Heart right ventricle (tissue), 16 donors: ENCODE measurements at places on chromosomes 6 and 20. TPM values are rescaled to one million over a fixed set of nuclear protein-coding genes. Genes with fewer than 3 reads are reported as not detected.

DNA sequence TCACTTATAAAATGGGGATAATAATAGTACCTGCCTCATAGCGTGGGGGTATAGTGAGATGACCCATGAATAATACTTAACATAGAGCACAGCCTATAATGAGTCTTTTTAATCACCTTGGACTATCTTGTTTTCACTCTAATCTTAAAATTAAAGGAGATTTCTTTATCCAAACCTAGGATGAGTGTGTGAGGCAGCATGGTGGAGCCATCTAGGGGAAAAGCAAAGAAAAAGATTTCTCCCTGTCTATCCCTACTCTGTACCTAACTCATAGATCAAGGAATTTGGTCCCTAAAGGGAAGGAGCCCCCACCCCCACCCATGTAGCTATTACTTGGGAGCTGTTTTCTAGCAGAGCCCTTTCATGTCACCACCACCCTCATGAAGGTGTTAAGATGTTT is 45.2 kb upstream of the PAK5 start:
- DNase-seq = no peak
- no peaks in the 10 kb centered on the region for H3K4me1 ChIP-seq
- H3K27ac ChIP-seq = no peak overlapping the region
- H3K27me3 ChIP-seq = no peaks in the 10 kb centered on the region

DNA sequence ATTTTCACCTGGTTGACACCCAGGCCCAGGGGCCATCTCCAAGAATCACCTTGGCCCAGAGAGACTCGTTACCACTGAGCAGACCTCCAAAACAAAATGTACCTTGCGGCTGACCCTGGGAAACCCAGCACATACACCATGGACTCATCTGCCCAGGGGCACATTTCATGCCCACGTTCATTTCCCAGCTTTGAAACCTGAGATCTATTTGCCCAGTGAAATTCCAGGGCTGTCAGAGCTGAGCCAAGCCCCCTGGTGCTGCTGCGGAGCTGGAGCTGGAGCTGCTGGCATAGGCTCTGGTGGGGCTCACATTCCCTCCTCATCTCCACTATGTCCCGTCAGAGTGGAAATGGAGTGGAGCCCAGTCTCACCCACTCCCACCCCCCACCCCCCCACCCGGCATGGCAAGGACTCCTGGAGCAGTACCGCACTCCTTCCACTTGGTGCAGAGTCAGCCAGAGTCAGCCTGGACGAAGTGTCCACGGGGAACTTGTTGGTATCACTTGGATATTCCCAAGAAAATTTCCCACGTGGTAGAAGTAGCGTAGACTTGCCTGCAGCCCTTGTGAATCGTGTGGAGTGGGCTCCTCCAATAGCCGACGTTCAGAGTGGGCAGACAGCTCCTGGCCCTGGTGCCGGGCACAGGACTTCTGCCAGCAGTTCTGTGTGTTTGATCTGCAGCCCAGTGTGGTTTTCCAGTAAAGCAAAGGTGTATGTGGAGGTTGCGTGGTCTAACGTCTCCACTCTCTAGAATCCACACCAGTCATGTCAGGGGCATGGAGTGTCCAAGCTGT is 18.1 kb upstream of the OSER1 start:
- DNase-seq = no peak
- no peak overlapping the region for H3K4me3 ChIP-seq
- H3K4me1 ChIP-seq = no peaks in the 10 kb centered on the region
- H3K27me3 ChIP-seq = no peaks in the 10 kb centered on the region

DNA sequence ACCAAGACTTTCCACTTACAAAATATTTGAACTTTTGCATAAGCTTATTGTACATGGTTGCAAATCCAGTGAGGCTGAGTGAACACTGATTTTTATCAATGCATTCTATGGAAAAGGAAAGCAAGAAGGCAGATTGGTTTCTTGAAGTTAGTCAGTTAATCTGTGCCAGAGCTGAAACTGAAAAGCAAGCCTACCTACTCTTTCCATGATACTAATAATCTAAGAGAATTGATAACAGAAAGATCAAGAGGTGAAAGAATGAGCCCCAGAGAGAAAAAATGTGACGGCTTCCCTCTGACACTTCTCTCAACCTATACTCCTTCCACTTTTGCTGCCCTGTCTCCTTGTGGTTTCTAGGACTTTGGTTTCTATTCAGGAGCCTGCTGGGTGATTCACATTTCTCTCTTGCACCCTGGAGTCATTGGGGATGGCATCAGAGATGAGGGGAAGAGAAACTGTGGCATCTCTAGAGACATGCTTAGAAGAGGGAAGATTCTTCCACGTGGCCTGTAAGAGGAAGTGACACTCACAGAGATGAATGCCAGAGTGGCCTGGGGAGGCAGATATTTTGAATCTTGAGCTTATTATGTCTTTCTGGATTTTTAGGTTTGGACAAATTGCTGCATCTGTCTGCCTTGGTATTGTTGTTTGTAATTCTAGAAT is 158.6 kb upstream of the RIMS1 start:
- no peaks in the 10 kb centered on the region for H3K36me3 ChIP-seq
- H3K4me1 ChIP-seq = no peaks in the 10 kb centered on the region
- no peak overlapping the region for H3K27ac ChIP-seq
- H3K27me3 ChIP-seq = no peaks in the 10 kb centered on the region
- H3K4me3 ChIP-seq = no peak overlapping the region
- no peak for DNase-seq

GRCh38 chr6:38346291-38347079 is 293.2 kb downstream of the BTBD9 start:
- DNase-seq = no peak
- no peak overlapping the region for H3K4me3 ChIP-seq
- no peaks in the 10 kb centered on the region for H3K27me3 ChIP-seq
- peaks cover 11% of the 10 kb centered on the region for H3K4me1 ChIP-seq
- H3K36me3 ChIP-seq = no peaks in the 10 kb centered on the region

- no peak overlapping the region for H3K27ac ChIP-seq
- no peak overlapping the region for H3K4me3 ChIP-seq
- H3K27me3 ChIP-seq = no peaks in the 10 kb centered on the region
- peaks cover 8% of the 10 kb centered on the region for H3K4me1 ChIP-seq
- peaks cover 67% of the 10 kb centered on the region for H3K36me3 ChIP-seq
These were observed 17.2 kb upstream of the TBC1D20 start for GRCh38 chr20:479487-479886.

- H3K4me3 ChIP-seq = no peak overlapping the region
- H3K27me3 ChIP-seq = no peaks in the 10 kb centered on the region
- H3K36me3 ChIP-seq = no peaks in the 10 kb centered on the region
- DNase-seq = peak; percentile 39
These were observed 151.0 kb upstream of the HEY2 start for GRCh38 chr6:125598422-125598821.

GRCh38 chr6:165244524-165245247 is 64.7 kb downstream of the C6orf118 start:
- H3K4me3 ChIP-seq = no peak overlapping the region
- DNase-seq = no peak
- no peaks in the 10 kb centered on the region for H3K4me1 ChIP-seq
- no peaks in the 10 kb centered on the region for H3K27me3 ChIP-seq

GRCh38 chr6:44135173-44135758 is 7.9 kb downstream of the TMEM63B start:
- no peaks in the 10 kb centered on the region for H3K27me3 ChIP-seq
- no peak for DNase-seq
- peaks cover 58% of the 10 kb centered on the region for H3K36me3 ChIP-seq
- H3K4me1 ChIP-seq = peaks cover 11% of the 10 kb centered on the region

DNA sequence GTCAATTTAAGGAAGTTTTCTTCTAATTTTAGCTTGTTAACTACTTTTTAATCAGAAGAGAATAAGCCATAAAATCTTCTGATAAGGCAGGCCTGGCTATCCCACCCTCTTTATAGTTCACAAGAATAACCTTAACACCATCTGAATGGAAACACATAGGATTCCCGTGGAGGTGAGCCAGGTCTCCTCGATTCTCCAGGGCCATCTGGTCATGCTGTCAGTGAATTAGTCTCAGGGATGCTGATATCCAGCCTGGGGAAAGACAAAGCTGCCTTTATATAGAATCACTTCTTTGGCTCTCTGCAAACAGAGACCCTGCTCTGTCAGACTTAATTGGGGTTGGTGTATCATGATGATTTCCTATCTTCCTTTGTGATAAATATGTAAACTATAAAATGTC is 30.1 kb upstream of the TAGAP start:
- no peak overlapping the region for H3K4me3 ChIP-seq
- no peak for DNase-seq
- no peaks in the 10 kb centered on the region for H3K4me1 ChIP-seq
- H3K27ac ChIP-seq = no peak overlapping the region
- peaks cover 56% of the 10 kb centered on the region for H3K27me3 ChIP-seq

DNA sequence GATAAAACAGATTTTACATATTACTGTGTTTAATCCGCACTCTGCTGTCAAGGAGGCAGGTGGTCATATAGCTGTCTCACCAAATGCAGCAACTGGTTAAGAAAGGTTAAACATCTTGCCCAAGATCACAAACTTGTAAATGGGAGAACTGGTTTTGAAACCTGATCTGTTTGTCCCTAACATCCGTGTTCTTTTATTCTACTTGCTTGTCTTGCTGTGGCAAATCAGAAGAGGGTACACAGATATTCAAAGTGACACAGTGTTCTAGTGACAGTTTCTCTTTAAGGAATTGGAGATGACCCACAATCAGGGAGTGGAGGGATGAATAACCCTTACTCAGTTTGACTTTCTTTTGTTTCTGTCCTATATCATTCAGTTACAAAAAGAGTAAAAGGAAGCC is 83.0 kb upstream of the SGK1 start:
- H3K36me3 ChIP-seq = no peaks in the 10 kb centered on the region
- H3K27me3 ChIP-seq = no peaks in the 10 kb centered on the region
- no peaks in the 10 kb centered on the region for H3K4me1 ChIP-seq
- H3K27ac ChIP-seq = no peak overlapping the region

DNA sequence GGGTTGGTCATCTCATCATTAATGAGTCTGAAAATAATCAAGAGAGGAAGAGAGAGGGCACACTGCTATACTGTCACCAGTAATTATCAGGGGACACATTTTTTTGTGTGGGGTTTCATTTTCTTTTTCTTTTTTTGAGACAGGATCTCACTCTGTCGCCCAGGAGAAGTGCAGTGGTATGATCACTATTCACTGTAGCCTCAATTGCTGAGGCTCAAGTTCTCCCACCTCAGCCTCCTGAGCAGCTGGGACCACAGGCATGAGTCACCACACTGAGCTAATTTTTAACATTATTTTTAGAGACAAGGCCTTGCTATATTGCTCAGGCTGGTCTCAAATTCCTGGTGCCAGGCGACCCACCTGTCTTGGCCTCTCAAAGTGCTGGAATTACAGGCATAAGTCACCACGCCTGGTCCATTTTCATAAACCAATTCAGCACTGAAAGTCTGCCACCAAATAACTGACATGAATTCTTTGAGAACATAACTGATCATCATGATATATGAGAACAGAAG is 43.3 kb downstream of the EPHA7 start:
- no peaks in the 10 kb centered on the region for H3K4me1 ChIP-seq
- no peak overlapping the region for H3K27ac ChIP-seq
- no peak overlapping the region for H3K4me3 ChIP-seq
- DNase-seq = no peak
- no peaks in the 10 kb centered on the region for H3K27me3 ChIP-seq

GRCh38 chr20:1537731-1538058 is 19.8 kb downstream of the SIRPD start:
- DNase-seq = peak; percentile 23
- no peaks in the 10 kb centered on the region for H3K4me1 ChIP-seq
- H3K4me3 ChIP-seq = no peak overlapping the region

DNA sequence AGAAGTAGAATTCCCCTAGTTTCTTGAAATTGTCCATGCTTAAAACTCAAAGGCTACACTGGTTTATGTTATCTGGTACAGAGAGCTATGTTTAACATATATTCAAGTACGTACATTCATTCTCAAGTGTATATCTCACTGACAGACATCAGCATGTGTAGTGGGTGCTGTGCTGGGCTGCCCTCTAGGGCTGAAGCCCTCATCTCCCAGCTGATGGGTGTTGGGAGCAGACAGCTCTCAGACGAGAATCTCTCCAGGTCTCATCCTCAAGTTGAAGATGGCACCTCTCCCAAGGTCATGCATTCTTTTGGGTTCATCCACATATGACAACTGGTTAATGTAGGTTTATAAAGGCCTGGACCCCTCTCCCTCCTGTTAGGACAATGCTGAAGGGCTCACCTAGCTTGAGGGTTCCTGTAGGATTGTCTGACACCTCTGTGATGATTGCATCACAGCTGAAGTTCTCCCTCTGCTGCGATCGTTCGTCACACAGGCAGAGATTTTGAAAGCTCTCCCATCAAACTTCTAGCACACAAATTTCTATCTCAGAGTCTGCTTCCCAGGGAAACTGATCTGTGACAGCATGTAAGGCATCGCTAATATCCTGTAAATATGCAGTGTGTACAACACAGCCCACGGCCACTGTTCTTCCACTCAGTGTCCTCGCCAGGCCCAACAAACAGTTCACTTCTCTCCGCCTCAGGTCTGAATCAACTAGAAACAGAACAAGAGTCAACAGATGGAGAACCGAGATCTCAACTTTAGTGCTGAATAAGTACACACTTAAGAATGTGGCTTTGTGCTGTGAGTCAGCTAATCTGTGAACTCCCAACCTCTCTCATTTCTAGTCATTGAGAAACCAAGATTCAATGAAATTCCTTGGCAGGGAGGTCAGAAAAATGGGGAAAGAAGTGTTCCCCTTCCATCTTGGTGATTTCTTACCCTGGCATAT is 43.2 kb downstream of the PREP start:
- no peak overlapping the region for H3K27ac ChIP-seq
- H3K4me3 ChIP-seq = no peak overlapping the region
- H3K4me1 ChIP-seq = peaks cover 20% of the 10 kb centered on the region
- DNase-seq = no peak

GRCh38 chr6:54074578-54075195 is 36.6 kb upstream of the MLIP start:
- DNase-seq = peak; percentile 28
- no peaks in the 10 kb centered on the region for H3K36me3 ChIP-seq
- H3K4me1 ChIP-seq = peaks cover 60% of the 10 kb centered on the region
- H3K4me3 ChIP-seq = no peak overlapping the region
- H3K27me3 ChIP-seq = no peaks in the 10 kb centered on the region

DNA sequence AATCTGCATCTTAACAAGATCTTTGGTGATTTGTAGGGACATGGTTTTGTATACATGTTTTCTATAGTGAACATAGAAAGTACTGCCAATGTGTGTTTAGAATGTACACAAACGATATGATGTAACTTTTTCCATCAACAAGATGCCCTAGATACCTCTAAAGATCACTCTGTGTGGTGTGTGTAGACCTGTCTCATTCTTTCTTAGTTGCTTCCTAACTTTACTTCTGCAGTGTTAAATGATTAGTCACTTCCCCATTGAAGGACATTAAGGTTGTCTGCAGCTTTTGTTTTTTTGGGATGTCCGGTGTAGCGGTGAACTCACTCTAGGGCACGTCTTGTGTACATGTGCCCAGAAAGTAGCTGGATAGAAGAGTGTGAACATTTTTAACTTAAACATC is 35.9 kb downstream of the CDYL start:
- H3K4me1 ChIP-seq = peaks cover 36% of the 10 kb centered on the region
- no peaks in the 10 kb centered on the region for H3K27me3 ChIP-seq
- DNase-seq = no peak
- no peak overlapping the region for H3K27ac ChIP-seq
- H3K36me3 ChIP-seq = no peaks in the 10 kb centered on the region
- H3K4me3 ChIP-seq = no peak overlapping the region

- no peaks in the 10 kb centered on the region for H3K27me3 ChIP-seq
- peaks cover 47% of the 10 kb centered on the region for H3K4me1 ChIP-seq
- no peaks in the 10 kb centered on the region for H3K36me3 ChIP-seq
- H3K27ac ChIP-seq = peak overlapping the region; percentile 97
These were observed 65.7 kb downstream of the MRPL14 start for GRCh38 chr6:44061375-44062104.

OR2H2 gene
- total RNA-seq = not detected

MYLIP gene
- total RNA-seq = 11.7 TPM

TRIM15 gene
- not detected for total RNA-seq

TFAP2C gene
- total RNA-seq = 0.08 TPM

TEAD3 gene
- 39.5 TPM for total RNA-seq

LAMA2 gene
- 188 TPM for total RNA-seq
